ENCODE measurements at places on chromosomes 6 and 20. TPM values are rescaled to one million over a fixed set of nuclear protein-coding genes. Genes with fewer than 3 reads are reported as not detected.

The ARMH2 gene
- total RNA-seq = 2.2 TPM

- no peak overlapping the region for H3K27ac ChIP-seq
- no peaks in the 10 kb centered on the region for H3K4me1 ChIP-seq
These were observed 109.4 kb upstream of the CCN2 start for GRCh38 chr6:132060591-132060990.

The MYH7B gene
- total RNA-seq = 0.48 TPM

GRCh38 chr6:46329568-46329967, 158.8 kb upstream of the ENPP5 start:
- DNase-seq = no peak
- H3K4me3 ChIP-seq = no peak overlapping the region
- H3K27me3 ChIP-seq = no peaks in the 10 kb centered on the region

The CAP2 gene
- total RNA-seq = not detected

The TSBP1 gene
- total RNA-seq = not detected

GRCh38 chr20:61884571-61885389, 180.9 kb downstream of the TAF4 start:
- no peaks in the 10 kb centered on the region for H3K4me1 ChIP-seq
- no peak overlapping the region for H3K27ac ChIP-seq
- H3K36me3 ChIP-seq = no peaks in the 10 kb centered on the region

DNA sequence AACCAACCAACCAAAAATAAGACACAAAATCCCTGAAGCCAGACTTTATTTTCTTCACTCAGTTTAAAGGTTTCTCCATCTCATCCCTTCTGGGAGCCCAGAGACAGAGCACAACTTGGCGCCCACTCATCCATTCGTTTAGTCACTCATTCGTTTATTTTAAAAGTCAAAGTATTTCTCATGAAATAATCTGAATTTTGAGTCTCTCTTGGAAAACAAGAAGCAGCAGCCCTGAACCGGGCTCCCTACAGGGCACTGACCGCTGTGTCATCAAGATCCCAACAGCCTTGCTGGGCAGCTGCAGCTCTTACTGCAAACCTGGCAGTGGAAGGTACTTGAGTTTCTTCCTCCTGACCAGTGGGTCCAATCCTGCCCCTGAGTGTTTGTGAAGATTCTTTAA, 171.6 kb downstream of the THBS2 start:
- H3K36me3 ChIP-seq = no peaks in the 10 kb centered on the region
- no peaks in the 10 kb centered on the region for H3K4me1 ChIP-seq
- H3K27ac ChIP-seq = no peak overlapping the region
- H3K4me3 ChIP-seq = no peak overlapping the region
- DNase-seq = no peak

- H3K36me3 ChIP-seq = no peaks in the 10 kb centered on the region
- H3K27ac ChIP-seq = no peak overlapping the region
- H3K4me3 ChIP-seq = peak overlapping the region; percentile 55
- DNase-seq = no peak
- peaks cover 31% of the 10 kb centered on the region for H3K27me3 ChIP-seq
These were observed 579 bp downstream of the LRFN2 start for GRCh38 chr6:40586369-40587201.

DNA sequence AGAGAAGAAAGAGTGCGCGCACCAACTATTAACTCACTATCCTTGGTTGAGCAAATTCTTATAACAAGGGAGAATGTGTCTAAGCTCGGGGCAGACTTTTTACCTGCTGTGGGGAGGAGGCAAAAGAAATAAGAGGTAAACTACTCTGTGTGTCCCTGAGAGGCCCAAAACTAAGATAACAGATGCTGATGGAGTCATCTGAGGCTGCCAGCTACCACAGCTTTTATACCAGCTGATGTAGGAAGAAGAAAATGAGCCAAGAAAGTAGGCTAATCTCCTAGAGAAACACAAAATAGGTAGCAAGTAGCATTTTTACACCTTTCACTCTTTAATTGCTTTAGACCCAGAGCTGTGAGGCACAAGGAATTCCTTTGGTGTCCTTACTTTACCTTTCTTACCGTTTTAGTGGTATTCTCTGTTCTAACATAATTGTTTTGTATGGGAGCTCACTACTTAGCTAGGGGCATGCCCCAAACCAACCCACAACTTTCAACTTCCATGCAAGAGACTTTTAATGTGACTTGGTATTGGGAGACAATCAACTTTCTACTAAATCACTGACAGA, 27.8 kb upstream of the PIM1 start:
- peaks cover 8% of the 10 kb centered on the region for H3K4me1 ChIP-seq
- H3K36me3 ChIP-seq = no peaks in the 10 kb centered on the region
- DNase-seq = no peak
- H3K27me3 ChIP-seq = no peaks in the 10 kb centered on the region

The NINL gene
- total RNA-seq = 2.7 TPM

The TRIM27 gene
- total RNA-seq = 27.8 TPM

- no peak overlapping the region for H3K4me3 ChIP-seq
- no peaks in the 10 kb centered on the region for H3K36me3 ChIP-seq
- H3K4me1 ChIP-seq = peaks cover 4% of the 10 kb centered on the region
- H3K27me3 ChIP-seq = peaks cover 14% of the 10 kb centered on the region
- H3K27ac ChIP-seq = no peak overlapping the region
- DNase-seq = no peak
These were observed 15.8 kb upstream of the DEK start for GRCh38 chr6:18280084-18280483.

DNA sequence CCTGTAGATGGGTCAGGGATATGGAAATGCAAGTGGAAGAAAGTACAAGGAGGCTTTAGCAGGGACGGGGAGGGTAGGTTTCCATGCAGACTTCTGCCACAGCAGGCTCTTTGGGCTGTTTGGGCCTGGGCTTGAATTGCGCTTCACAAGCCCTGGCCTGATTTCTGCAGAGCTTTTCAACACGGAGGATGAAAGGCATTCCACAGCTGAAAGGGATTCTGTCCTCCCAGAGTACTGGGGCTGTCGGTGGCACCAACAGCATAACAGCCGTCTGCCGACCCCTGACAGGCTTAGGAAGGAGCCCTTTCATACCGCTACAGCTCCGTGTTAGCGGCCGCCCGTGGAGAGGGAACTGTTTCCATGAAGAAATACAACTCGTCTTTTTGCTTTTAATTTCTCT, 22.9 kb upstream of the TBC1D7 start:
- H3K27me3 ChIP-seq = no peaks in the 10 kb centered on the region
- DNase-seq = no peak
- no peak overlapping the region for H3K27ac ChIP-seq
- no peaks in the 10 kb centered on the region for H3K36me3 ChIP-seq
- peaks cover 22% of the 10 kb centered on the region for H3K4me1 ChIP-seq

DNA sequence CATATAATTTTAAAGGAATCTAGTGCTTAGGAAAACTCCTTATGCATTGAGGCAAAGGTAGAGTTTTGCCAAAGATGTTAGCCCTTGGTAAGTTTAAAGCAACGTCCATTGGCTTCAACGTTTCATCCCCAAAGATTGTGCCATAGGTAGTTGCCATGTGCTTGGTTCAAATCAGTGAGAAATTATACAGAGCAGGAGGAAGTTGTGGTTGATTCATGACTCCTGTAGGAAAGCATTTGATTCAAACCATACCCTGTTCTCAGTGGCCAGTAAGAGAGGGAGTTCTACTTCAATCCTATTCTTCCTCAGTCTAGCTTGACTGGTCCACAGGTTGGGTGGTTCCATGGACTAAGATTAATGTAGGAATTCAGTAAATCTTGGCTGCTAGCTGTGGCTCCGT, 535.6 kb downstream of the QKI start:
- no peaks in the 10 kb centered on the region for H3K36me3 ChIP-seq
- no peaks in the 10 kb centered on the region for H3K4me1 ChIP-seq
- no peak overlapping the region for H3K27ac ChIP-seq
- H3K27me3 ChIP-seq = peaks cover 8% of the 10 kb centered on the region

- no peak overlapping the region for H3K4me3 ChIP-seq
- no peaks in the 10 kb centered on the region for H3K36me3 ChIP-seq
- H3K4me1 ChIP-seq = no peaks in the 10 kb centered on the region
- H3K27me3 ChIP-seq = peaks cover 3% of the 10 kb centered on the region
- H3K27ac ChIP-seq = no peak overlapping the region
These were observed 194.0 kb downstream of the PKHD1 start for GRCh38 chr6:51893366-51893765.

The RNF144B gene
- total RNA-seq = 4.8 TPM

The MYT1 gene
- not detected for total RNA-seq

DNA sequence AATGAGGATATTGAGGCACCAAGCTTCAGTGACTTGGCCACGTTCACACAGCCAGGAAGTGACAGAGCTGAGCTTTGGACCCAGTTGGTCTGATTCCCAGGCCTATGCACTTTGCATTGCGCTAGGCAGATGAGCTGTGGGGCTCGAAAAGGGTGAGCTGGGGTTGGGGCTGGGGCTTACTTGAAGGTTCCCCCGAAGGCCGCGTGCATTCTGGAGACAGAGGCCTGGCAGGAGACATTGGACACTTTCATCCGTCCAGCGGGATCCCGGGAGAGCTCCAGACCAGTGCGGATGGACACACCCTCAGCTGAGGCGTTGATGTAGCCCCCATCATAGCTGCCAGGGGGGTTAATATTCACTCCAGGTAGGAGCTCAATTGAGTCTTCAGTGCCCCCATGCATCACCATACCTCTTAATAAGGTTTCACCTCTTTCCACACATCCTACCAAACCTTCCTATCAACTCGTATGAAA, 2.6 kb downstream of the PLTP start:
- H3K4me3 ChIP-seq = no peak overlapping the region
- DNase-seq = no peak
- no peaks in the 10 kb centered on the region for H3K27me3 ChIP-seq
- H3K4me1 ChIP-seq = peaks cover 4% of the 10 kb centered on the region
- H3K36me3 ChIP-seq = no peaks in the 10 kb centered on the region
- no peak overlapping the region for H3K27ac ChIP-seq

The REM1 gene
- not detected for total RNA-seq

GRCh38 chr20:46767127-46767761, 57.8 kb downstream of the SLC2A10 start:
- no peak for DNase-seq
- no peaks in the 10 kb centered on the region for H3K27me3 ChIP-seq
- no peak overlapping the region for H3K4me3 ChIP-seq
- no peaks in the 10 kb centered on the region for H3K4me1 ChIP-seq

The GSTA2 gene
- not detected for total RNA-seq

DNA sequence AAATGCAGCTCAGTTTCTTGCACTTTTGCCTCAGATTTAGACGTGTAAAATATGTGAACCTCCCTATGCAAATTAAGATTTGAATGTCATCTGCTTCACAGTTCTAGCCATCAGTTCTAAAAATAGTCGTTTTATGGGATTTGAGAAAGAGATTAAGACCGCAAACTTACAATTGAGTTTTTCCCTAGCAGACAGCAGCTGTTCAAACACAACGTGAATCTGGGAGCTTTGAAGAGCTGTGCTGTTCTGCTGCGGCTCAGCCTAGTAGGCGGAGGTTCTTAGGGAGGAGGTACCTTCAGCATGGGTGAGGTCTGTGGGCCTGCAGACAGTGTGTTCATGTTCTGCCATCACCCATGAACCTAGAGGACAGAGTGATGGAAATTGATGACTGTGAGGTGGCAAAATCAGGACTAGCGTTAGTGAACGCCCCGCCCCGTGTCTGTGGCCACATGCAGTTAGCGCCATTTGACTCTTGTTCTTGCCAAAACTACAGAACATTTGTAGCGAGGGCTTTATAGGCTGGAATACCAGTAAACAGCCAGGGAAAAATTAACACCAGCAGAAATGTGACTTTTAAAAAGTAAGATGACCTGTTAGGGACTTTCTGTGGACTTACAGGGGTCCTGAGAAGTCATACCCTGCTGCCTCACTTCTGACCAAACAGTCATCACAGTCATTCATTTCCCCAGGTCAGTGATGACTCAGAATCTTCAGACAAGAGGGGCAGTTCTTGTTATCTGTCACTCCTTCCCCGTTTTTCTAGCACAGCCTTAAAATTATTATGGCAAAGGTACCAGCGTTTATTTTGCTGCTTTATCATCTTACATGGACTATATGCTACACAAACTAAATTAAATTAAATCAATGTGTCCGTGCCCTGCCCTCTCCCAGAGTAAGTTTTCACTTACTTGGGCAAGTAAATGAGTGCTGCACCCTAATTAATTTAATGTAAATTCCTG, 84.3 kb upstream of the TMEM181 start:
- DNase-seq = no peak
- no peaks in the 10 kb centered on the region for H3K4me1 ChIP-seq
- peaks cover 7% of the 10 kb centered on the region for H3K36me3 ChIP-seq
- H3K4me3 ChIP-seq = no peak overlapping the region
- no peak overlapping the region for H3K27ac ChIP-seq
- no peaks in the 10 kb centered on the region for H3K27me3 ChIP-seq

The PSMF1 gene
- 110 TPM for total RNA-seq

GRCh38 chr20:62558779-62559178, 83.0 kb upstream of the GATA5 start:
- no peaks in the 10 kb centered on the region for H3K4me1 ChIP-seq
- no peaks in the 10 kb centered on the region for H3K36me3 ChIP-seq
- H3K27me3 ChIP-seq = no peaks in the 10 kb centered on the region

- no peak for DNase-seq
- no peaks in the 10 kb centered on the region for H3K4me1 ChIP-seq
- H3K4me3 ChIP-seq = no peak overlapping the region
- no peak overlapping the region for H3K27ac ChIP-seq
- peaks cover 8% of the 10 kb centered on the region for H3K27me3 ChIP-seq
- no peaks in the 10 kb centered on the region for H3K36me3 ChIP-seq
These were observed 96.3 kb downstream of the FOXF2 start for GRCh38 chr6:1485678-1486077.

DNA sequence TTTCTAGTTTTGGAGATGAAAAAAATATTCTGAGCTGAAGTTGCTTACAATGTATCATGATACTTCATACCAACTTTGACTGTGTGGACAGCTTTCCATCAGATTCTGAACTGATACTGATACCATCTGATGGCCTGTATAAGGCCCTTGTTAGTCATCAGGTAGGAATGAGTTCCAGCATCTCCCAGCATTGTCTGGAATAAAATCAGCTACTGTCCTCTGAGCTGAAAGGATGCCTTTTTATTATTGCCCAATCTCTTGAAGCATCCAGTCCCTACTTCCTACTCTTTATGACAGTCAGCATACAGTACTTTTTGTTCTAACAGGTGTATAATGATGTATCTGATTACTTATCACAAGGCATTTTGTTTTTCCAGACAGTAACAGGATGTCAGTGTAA, 70.6 kb upstream of the EYA4 start:
- H3K27ac ChIP-seq = no peak overlapping the region
- H3K4me3 ChIP-seq = no peak overlapping the region
- DNase-seq = no peak
- no peaks in the 10 kb centered on the region for H3K36me3 ChIP-seq

The COL9A1 gene
- total RNA-seq = not detected

The EFCAB8 gene
- total RNA-seq = 1.5 TPM

- H3K27me3 ChIP-seq = no peaks in the 10 kb centered on the region
- peaks cover 8% of the 10 kb centered on the region for H3K36me3 ChIP-seq
- peak; percentile 65 for DNase-seq
These were observed 14.0 kb downstream of the RBL1 start for GRCh38 chr20:37081717-37082289.

The ARMC12 gene
- 0.82 TPM for total RNA-seq

DNA sequence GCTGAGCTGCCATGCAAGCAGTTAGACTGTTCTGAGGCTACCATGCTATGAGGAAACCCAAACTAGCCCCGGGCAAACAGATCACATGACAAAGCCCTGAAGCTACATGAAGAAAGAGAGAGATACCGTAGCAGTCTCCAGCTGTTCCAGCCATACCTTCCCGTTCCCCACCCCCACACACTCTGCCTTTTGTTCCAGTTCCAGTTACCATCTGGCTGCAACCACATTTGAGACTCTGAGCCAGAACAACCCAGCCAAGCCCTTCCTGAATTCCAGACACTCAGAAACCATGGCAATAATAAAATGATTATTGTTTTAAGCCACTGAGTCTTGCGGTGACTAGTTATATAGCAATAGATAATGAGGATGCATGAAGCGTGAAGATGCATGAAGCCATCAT, 28.3 kb downstream of the RIN2 start:
- H3K4me3 ChIP-seq = no peak overlapping the region
- H3K4me1 ChIP-seq = no peaks in the 10 kb centered on the region
- no peaks in the 10 kb centered on the region for H3K27me3 ChIP-seq
- H3K27ac ChIP-seq = no peak overlapping the region

The TUBB2B gene
- 0.63 TPM for total RNA-seq

The VNN1 gene
- total RNA-seq = not detected

The BEND3 gene
- total RNA-seq = 2.0 TPM

The LY6G6D gene
- total RNA-seq = not detected
